ENCODE measurements at places on chromosomes 7 and 10.

GRCh38 chr7:18117482-18117881 is 89.8 kb upstream of the PRPS1L1 start:
- DNase-seq = no peak

DNA sequence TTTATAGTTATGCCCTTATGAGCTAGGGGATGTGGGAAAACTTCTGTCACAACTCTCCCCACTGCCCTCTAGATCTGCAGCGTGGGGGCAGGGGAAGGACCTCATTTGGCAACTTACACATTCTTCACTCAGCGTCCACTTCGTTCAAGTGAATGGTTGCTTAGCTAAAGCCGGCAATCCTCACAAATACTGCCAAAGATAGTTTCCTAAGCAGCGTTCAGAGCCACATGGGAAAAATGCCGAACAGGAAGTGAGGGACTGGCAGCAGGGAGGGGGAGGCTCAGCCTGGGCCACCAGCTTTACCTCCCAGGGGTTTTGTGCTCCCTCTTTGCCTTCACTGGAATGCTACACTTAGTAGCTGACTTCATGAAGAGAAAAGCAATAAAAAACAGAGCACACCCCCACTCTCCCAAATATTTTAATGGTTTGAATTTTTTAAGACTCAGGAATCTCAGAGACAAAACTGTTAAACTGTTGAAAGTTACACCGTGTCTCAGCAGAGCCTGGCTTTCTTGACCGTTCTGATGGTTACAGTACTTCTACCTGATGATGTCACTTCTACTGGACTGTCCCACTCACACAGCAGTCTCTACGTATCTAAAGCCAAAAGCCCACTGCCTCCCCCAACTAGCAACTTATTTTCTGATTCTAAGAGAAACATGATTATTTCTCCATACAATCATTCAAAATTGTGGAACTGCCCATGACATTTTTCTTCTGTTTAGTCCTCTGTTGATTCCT is 10.4 kb downstream of the GRM3 start:
- DNase-seq = peak; percentile 16

DNA sequence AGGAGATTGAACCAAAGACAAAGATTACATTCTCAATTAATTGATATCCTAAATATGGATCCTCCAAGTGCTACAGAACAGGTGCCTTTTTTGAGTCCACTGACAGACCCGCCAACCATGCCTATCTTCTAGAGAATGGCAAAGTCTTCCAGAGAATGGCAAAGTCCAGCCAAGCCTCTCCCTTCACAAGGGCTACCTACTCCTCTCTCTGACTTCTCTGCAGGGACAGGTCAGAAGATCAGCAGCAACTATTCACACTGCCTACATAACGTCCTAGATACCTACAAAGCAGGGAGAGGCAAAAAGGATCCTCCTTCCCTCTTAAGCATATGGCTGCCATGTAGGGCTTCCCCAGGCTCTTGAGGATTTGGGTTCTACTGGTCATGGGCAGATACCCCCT is 12.4 kb downstream of the UBE2H start:
- DNase-seq = no peak

- DNase-seq = no peak
Measured at GRCh38 chr10:123633636-123634035, 32.5 kb upstream of the GPR26 start.

DNA sequence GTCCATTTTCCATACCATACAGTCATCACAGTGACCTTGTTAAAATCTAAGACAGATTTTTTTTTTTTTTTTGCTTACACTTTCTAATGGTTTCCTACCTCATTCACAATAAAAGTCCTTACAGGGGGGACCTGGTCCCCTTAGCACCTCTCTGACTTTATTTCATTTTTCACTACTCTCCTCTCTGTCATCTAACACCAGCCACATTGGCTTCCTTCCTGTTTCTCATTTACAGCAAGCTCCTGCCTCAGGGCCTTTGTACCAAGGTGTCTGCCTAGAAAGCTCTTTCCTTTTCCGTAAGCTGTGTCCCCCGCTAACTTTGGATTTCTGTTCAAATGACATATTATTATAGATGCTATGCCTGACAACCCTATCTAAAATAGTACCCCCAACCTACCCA is 27.7 kb downstream of the CC2D2B start:
- no peak for DNase-seq

GRCh38 chr10:131994435-131994834 is 12.7 kb upstream of the BNIP3 start:
- DNase-seq = no peak

- no peak for DNase-seq
Measured at GRCh38 chr10:71920540-71921323, 43.5 kb upstream of the CHST3 start.

DNA sequence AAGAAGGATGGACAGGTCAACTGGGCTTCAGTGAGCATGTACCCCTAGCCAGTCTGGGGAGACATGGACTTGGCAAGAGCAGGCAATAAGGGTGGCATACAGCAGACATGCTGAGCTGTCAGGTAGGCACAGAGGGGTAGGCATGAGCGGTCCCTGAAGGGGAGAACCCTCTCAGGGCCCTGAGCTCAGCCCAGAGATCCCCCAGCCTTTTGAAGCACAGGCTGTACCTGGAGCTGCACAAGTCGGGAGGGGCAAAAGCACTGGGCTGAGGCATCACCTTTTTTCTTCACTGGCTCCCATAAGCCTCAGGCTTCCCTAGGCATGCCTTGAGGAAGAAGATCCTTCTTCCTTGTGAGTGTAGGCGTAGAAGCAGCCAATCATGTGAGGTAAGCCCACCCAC is 42.3 kb downstream of the ZNF727 start:
- DNase-seq = no peak

GRCh38 chr7:30559611-30560010 is 35.1 kb upstream of the GARS1 start:
- DNase-seq = no peak

DNA sequence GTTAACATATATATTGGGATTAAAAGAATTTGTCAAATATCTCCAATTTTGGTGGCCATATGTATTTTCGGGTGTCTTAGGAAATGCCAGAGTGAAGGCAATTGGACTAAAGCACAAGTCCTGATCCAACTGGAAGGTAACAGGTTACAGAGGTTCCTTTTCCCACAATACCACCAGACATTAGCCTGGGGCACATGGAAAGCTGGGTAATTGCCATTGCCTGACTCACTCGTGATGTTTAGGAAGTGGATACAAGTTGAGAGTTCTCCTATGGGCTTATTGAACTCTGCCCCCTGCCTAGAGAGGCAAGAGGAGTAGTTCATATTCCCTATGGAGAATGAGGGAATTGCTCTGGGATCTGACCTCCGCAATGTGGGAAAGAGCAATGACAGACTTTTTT is 5.7 kb downstream of the DNAH11 start:
- no peak for DNase-seq

DNA sequence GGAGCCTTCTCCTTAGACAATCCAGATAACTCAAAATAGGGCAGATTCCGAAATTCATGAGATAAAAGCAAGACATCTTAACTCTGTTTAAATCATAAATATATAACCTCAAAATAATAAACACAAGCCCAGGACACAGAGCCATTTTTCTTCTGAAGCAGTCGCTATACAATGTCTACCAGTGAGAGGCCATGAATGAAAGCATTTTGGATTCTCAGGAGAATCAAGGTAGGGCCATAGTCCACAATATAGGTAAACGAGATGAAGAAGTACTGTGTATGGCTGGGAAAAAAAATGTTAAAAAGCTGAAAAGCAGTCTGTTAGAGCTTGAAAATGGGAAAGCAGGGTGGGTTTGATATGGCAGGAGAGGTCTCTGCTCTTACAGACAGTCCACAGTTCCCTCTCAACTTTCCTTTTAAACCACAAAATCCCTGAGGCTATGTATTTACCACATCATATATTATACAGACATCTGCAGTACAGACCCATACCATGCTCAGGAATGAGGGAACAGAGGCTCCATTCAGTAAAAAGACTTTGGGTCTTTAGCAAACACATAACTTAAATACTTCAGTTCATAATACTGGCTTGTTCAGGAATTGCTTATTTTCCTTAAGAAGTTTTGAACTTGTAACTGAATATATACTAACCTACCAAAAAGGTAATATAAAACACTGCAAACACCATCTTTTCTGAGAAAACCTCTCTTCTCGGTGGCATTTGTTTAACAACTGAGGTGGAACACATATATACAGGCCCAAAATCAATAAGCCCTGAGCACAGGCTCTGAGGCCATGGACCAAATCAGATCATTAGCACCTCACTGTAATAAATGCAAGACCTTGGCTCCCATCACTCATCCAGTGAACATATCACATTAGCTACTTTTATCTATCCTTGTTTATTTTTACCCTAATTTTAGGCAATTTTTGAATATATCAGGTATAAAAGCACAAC is 109.3 kb downstream of the SORBS1 start:
- no peak for DNase-seq

DNA sequence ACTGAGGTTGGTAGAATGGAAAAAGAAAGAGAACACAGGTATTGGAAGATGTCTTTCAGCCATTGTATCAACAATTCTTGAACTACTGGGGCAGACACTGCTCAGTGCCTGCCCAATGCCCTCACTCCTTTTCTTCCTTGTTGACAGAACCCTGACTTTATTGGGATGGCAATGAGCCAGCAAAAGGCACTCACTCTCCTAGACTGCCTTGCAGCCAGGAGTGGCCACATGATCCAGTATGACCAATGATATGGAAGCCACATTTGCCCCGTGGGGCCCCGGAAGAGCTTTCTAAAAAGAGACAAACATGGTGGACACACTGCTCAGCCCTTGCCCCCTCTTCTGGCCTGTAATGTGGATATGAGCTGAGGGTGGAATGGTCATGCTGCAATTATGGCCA is 88.6 kb upstream of the ZNF716 start:
- no peak for DNase-seq

GRCh38 chr10:132422903-132423825 is 26.2 kb downstream of the PWWP2B start:
- DNase-seq = peak; percentile 52

GRCh38 chr7:962401-963081 is 8.1 kb upstream of the ADAP1 start:
- DNase-seq = no peak

DNA sequence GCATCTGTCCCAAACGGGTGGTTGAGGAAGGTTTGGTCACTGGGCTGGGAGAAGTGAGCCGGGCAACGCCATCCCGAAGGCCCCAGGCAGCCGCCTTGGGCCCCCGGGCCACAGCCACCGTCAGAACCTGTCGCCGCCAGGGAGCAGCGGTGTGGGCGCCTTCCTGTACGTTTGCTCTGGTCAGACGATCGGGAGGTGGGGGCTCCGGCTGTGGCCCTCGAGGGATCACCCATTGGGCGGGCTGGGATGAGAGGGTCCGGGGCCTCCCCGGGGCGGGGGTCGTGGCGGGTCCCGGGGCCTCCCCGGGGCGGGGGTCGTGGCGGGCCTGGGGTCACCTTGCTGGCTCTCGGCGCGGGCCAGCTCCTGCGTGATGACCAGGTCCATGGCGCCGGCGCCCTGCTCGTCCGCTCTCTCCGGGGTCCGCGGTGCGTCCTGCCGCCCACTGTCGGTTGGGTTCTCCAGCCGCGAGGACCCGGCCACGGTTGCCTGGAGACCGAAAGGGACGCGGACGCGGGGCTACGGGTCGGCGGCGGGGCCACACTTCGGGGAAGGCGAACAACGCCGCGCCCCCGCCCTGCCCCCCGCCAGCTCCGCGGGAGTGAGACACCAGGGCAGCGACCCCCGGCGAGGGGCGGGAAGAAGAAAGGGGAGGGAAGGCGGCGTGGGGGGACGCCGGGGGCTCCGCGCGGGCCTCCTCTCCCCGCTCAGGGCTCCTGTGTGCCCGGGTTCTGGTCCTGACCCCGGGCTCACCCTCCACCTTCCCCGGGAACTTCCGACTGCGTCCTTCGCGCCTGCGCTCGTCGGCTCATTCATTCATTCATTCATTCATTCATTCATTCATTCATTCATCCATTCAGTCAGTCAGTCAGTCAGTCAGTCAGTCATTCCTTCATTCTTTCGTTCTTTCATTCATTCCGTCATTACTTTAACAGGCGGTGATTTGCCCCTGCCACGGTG is at the start of gene CFAP46:
Gene CFAP46, minus strand, starts transcription at position 470 of the 957 bp plus-strand sequence. Its CDS starts 86 bp downstream, at position 384.
- no peak for DNase-seq

GRCh38 chr7:136053689-136054485 is 76.7 kb upstream of the MTPN start:
- DNase-seq = no peak

DNA sequence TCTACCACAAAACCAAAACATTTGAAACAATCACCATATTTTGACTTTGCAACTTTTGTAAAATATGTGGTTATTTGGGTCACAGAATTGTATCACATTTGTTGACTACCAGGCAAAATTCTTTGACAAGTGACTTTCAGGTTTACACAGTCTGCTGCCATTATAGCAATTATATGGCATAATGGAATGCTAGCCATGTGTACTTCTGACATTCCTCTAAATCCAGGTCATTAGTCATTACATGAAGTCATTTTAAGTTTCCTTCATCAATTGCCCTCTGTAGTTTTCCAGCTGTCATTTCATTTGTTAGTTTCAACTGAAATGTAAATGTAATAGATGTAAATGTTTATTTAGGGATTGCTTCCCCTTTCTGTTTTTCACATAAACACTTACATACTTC is 137.5 kb downstream of the IMMP2L start:
- DNase-seq = no peak

DNA sequence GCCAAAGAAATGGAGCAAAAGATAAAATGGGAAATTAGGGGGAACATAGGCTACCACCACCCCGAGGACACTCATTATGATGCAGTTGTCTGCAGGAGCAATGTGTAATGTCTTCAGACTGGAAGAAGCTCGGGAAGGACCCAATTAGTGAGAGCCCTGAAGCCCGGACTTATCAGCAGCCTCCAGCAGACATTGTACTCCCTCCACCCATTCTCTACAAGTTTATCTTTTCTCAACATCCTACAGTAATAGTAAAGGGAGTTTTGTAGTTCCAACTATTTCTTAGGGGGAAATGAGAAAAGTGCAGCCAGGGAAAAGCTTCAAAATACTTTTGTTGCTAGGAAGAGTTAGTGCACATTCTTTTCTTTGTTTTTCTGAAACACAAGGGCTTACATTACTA is 657.3 kb upstream of the COBL start:
- DNase-seq = no peak

GRCh38 chr7:357531-358209 is 67.7 kb downstream of the FOXL3 start:
- DNase-seq = no peak

- DNase-seq = no peak
Measured at GRCh38 chr10:52111101-52111891, 202.8 kb upstream of the DKK1 start.
